ENCODE measurements at places on chromosomes 3 and 15.

GRCh38 chr3:148459931-148460513 lies 237.7 kb upstream of the AGTR1 start:
- no peak for DNase-seq

- no peak for DNase-seq
Measured at GRCh38 chr3:110381992-110382391, 689.6 kb upstream of the NECTIN3 start.

DNA sequence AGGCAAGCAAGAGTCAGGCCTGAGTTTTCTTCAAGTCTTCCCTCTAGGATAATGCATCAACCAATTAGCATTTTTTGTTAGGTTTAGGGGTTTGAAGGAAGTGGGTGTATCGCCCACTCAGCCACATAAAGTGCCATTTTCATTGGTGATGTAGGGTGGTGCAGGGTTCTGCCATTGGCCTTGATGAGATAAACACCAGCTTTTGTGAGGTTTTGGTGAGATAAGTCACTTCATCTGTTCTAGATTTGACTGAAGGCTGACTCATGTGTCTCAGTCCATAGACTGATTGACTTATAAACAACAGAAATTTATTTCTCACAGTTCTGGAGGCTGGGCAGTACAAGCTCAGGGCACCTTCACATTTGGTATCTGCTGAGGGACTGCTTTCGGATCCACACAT lies 84.5 kb upstream of the C3orf80 start:
- no peak for DNase-seq

DNA sequence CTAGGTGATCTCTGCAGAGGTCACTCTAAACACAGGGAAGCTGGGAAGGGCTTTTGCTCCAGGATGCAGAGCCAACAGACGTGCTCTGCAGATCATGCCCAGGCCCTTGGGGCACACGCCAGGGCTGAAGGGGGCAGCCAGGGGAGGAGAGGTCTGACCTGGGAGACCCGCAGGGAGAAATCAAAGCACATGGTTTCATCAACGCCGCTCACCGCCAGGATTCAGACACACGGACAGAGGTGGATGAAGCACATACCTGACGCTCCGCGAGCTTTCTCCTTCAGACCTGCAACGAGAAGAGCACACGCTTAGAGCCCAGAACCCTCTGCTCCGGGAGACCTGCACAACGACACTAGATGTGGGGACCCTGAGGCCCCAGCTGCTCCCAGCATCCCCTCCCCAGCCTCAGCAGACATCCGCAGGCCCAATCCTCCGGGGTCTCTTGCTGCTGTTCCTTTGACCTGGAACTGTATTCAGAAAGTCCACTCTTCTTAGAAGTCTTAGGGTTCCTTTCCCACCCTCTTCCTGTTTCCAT lies 90.7 kb upstream of the IQSEC1 start:
- no peak for DNase-seq

- DNase-seq = no peak
Measured at GRCh38 chr3:42264399-42265058, 1.5 kb downstream of the CCK start.

GRCh38 chr15:41897363-41897799 lies 3.5 kb upstream of the SPTBN5 start:
- no peak for DNase-seq

DNA sequence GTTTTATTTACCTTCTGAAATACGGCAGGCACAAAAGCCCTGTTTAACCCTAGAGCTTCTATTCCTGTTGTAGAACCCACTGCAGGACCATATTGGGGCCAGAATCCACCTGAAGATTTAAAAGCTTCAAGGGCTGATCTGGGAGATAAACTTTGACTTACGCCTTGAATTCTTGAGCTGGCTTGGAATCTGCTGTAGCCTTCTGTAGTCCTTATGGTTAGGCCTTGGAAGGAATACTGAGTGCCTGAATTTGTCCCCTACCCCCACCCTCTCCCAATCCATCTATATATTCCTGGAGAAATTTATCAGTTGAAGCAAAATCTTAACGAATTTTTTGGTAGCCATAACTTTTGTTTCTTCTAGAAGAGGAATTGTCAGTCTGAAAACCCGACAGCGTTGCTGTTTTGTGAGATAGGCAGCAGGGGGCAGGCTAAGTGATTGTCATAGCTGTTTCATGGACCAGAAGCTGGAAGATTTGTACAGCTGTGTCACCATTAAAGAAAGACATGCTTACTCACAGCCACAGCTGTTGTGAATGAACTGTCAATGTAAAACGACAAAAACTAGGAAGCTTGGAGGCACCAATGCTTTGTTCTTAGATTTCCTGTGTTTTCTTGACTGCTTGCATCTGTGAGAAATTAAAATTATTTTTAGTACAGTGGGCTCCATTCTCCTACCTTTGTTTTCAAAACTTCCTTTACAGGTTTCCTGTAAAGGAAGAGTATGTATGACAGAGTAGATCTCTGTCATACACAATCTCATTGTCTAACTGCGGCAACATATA lies 12.8 kb downstream of the LXN start:
- DNase-seq = peak; percentile 12

DNA sequence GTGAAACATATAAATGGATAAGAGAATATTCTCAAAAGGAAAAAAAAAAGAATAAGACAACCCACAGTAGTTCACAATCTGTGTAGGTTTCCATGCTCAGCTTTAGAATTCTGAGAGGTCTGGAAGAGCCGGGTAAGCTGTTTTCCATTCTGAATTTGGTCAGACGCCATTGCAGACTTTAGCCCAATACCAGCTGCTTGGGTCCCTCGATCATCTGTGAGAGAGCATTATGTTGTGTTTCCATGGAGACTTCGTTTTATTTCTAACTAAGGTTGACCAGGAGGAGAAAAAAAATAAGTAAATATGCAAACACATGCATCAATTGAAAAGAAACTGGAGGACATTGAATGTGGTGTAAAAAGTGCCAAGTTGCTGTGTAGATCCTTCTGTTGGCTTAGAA lies 25.5 kb downstream of the KCNAB1 start:
- DNase-seq = no peak

- DNase-seq = no peak
Measured at GRCh38 chr3:194133661-194134230, 2.2 kb upstream of the HES1 start.

- no peak for DNase-seq
Measured at GRCh38 chr15:25700916-25701315, 162.2 kb downstream of the ATP10A start.

Measured in activated effector memory CD4-positive, alpha-beta T cell treated with Interleukin-2 at 50 U/mL for 16 hours (primary cell).